ENCODE measurements at places on chromosomes 2 and 18.
A peak's percentile ranks its signal among the peaks of the same experiment; 100 is the strongest.

GRCh38 chr2:187552381-187552780, 1.9 kb downstream of the TFPI start:
- DNase-seq: no peak

- no peak for DNase-seq
These were observed 76.6 kb upstream of the RMDN2 start for GRCh38 chr2:37848451-37848850.

GRCh38 chr2:73652348-73652747, 10.1 kb upstream of the NAT8 start:
- DNase-seq: no peak

DNA sequence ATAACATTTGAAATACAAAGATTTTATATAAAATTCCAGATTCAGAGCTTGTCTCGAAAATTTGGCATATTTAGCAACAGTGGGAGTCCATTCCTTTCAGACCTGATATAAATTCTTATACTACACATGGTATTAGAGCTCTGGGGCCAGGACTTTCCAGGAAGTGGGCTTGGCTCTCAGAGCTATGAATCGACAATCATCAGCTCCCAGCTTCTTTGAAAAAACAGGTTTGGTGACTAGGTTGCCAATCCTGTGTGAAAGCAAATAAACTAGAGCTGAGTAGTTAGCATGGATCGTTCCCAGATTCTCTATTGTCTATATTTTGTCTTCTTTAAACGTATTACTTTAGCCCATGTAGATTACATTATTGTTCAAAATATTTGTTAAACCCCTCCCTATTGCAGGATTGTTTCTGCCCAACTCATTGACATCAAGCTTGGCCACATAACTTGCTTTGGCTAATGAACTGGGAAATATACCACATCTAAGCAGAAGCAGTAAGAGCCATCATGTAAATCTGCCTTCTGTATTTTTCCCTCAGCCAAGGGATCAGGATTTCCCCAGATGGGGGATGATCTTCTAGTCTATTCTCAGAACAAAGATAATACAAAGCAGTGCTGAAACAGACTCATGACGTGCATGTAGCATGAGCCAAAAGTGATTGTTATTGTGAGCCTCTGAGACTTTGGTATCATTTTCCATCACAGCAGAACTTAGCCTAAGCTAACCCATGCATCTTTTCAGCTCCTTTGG, 105.4 kb downstream of the KCNH7 start:
- no peak for DNase-seq

DNA sequence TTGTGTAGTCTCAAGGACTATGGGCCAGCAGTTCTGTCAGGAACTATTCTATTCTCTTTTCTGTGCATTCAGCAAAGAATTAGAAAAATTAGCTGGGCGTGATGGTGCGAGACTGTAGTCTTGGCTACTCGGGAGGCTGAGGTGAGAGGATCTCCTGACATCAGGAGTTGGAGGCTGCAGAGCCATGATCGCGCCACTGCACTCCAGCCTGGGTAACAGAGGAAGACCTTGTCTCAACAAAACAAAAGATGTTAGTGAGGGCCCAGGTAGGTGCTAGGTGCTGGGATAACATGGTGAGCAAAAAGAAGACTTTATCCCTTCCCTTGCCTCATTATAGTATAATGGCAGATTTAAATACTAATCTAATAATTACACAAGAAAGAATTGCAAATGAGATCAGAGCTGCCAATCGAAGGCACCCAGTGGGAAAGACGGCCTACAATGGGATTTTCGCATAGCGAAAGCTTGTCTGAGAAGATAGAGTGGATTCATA, 447 bp upstream of the MRPL19 start:
- no peak for DNase-seq

DNA sequence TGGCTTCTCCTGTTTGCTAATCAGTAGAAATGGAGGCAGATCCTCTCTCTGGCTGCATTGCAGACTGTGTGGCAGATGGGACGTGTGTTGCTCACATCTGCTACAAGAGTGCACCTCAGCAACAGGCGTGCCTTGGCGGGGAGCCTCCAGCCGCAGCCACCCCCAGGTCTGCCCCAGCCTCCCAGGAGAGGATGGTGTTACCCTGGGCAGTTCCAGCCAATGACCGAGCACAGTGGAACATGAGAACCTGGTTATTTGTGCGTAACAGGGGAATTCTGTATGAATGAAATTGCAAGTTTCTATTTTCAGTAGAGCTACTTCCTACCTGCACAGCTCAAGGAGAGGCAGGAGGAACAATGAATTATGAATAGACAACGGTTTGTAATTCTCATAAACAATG, 130.6 kb upstream of the CBLN2 start:
- DNase-seq: no peak

- DNase-seq: no peak
These were observed 178.5 kb downstream of the GLI2 start for GRCh38 chr2:120913972-120914838.

DNA sequence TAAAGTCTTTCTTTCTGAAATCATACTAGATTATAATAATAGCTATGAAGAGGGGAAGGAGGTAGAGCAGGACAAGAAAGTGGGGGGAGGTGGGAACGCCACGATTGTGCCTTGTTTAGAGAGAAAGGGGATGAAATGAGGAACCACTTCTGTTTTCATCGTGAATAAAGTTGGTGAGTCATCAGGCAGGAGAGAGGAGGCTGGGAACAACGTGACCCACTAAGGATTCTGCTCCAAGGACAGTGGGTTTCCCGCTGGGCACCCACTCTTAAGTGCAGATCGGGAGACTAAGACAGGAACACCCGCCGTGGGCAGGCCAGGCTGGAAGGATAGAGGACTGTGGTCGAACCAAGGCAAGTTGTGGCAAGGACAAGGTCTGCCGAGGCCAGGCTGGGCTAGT, 158.2 kb downstream of the L3MBTL4 start:
- DNase-seq: peak; percentile 50

GRCh38 chr2:72023678-72024390, 123.8 kb downstream of the CYP26B1 start:
- DNase-seq: no peak
